ENCODE measurements at places on chromosomes 13 and 19.

- no peak for DNase-seq
Measured at GRCh38 chr13:28582225-28582891, 76.6 kb upstream of the POMP start.

GRCh38 chr13:94330552-94331071, 148.9 kb downstream of the DCT start:
- no peak for DNase-seq

GRCh38 chr19:45542234-45542668, 35.0 kb downstream of the VASP start:
- DNase-seq: no peak

DNA sequence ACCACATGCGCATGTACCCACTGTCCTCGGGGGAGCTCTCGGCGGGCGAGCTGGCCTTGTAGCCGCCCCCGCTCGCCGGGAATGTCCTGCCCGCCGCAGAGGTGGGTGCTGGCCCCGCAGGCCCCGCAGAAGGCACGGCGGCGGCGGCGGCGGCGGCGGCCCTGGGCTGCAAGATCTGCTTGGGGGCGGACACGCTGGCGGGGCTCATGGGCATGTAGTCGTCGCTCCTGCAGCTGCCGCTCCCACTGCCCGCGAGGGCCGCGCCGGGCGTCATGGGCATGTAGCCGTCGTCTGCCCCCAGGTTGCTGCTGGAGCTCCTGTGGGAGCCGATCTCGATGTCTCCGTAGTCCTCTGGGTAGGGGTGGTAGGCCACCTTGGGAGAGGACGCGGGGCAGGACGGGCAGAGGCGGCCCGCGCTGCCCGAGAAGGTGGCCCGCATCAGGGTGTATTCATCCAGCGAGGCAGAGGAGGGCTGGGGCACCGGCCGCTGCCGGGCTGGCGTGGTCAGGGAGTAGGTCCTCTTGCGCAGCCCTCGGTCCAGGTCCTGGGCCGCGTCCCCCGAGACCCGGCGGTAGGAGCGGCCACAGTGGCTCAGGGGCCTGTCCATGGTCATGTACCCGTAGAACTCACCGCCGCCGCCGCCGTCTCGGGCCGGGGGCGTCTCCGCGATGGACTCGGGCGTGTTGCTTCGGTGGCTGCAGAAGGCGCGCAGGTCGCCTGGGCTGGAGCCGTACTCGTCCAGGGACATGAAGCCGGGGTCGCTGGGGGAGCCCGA, 2.4 kb downstream of the IRS2 start:
- no peak for DNase-seq

GRCh38 chr19:35585848-35586247, at the start of gene PMIS2:
PMIS2 (plus strand) TSS chr19:35586173; CDS start chr19:35586260, 87 bp downstream.
- DNase-seq: no peak

GRCh38 chr13:66443926-66444325, 786.2 kb downstream of the PCDH9 start:
- no peak for DNase-seq

DNA sequence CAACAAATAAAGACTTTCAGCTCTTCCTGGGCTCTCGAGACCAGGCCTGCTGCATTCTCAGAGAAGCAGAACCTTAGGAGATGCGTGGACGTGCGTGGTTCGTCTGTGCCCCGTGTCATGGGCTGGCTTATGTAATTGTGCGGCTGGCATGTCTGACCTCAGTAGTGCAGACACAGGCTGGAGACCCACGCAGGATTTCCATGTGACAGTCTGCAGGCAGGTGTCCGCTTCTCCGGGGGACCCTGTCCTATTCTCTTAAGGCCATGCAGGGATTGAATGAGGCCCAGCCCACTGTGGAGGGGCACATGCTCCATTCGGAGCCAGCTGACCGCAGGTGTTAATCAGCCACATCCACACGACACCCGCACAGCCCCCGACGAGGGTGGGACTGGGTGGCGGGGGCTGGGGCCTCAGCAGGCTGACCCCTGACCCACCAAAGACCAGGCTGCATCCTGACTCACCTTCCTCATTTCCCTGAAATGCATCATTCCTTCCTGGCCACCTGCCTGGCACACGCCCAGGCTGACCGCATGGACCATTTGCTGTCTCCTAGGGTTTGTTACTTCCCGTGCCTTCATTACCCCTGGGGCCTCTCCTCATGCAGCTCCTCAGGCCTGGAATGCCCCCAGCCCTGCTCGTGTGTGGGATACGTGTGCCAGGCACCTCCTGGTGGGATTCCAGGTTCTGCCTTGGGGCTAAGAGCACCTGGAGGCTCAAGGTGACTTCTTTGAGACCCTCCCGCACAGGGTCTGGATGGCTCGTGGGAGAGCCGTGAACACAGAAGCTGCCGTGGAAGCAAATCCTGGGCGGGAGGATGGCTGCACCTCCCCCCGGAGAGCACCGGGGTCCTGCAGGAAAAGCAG, 10.7 kb upstream of the MCF2L start:
- no peak for DNase-seq

- DNase-seq: peak; percentile 78
Measured at GRCh38 chr19:40465025-40465556, 454 bp downstream of the BLVRB start.

- DNase-seq: no peak
Measured at GRCh38 chr13:54383604-54384003, 1355.0 kb downstream of the OLFM4 start.

- DNase-seq: no peak
Measured at GRCh38 chr13:43865892-43866291, 13.6 kb downstream of the CCDC122 start.

DNA sequence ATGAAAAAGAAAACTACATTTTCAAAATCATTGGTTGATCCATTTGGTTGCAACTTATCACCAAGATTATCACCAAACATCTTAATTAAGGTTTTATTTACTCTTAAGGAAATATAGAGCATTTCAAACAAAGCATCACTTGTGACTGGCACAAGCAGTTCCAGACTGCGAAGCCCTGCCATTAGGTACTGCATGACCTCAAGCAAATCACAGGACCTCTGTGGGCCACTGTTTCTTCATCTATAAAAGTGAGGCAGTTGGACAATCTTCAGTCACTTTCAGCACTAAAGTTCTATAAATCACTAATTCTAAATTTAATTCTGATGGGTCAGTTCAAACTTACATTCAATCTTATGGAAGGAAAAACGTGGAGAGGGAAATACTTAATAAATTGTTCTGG, 2.0 kb downstream of the ELF1 start:
- peak; percentile 64 for DNase-seq

- no peak for DNase-seq
Measured at GRCh38 chr13:97339988-97340749, 93.8 kb upstream of the RAP2A start.

- no peak for DNase-seq
Measured at GRCh38 chr19:9456018-9456689, 20.8 kb upstream of the ZNF266 start.

- DNase-seq: no peak
Measured at GRCh38 chr13:41883147-41883546, 77.8 kb downstream of the VWA8 start.

GRCh38 chr13:40985381-40986100, 33.6 kb downstream of the ELF1 start:
- no peak for DNase-seq

DNA sequence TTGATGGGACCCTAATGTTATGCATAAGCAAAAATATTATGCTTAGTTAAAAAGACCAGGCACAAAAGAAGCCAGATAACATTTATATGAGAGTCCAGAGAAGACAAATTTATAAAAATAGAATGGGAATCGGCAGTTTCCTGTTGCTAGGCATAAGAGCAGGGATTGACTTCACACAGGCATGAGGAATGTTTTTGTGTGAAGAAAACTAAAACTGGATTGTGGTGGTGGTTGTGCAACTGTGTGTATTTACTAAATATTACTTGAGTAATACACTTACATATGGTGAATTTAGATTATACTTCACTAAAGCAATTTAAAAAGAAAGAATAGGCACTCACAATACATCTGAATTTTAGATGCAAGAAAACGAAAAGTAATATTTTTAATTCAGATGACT, 108.3 kb downstream of the SLITRK1 start:
- no peak for DNase-seq
